ENCODE measurements at places on chromosomes 5 and 9.

DNA sequence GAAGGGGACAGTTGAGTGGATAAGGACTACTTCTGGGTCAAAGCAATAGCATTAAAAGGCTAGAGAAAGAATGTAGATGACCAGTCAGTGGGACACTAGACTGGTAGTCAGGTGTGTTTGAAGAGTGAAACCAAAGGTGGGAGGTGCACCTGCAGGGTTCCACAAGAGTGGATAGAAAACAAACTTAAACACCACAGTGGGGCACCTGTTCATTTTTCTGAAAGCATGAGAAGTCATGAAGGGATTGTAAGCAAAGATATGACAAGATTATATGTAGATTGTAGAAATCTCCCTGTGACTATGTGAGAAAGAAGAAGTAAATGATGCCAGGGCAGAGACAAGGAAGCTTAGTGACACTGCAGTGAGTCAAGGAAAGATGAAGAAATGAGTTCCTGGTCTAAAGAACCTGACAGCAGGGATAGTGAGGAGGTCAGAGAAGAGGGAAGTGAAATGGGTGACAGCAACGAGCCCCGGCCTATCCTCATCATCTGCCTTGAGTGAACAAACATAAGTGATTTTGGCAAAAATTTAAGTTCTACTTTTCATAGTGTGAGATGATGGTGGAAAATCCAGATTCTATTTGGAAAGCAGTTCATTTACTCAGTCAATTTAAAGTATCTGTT is 296.9 kb downstream of the TLE4 start:
- no peak for DNase-seq

DNA sequence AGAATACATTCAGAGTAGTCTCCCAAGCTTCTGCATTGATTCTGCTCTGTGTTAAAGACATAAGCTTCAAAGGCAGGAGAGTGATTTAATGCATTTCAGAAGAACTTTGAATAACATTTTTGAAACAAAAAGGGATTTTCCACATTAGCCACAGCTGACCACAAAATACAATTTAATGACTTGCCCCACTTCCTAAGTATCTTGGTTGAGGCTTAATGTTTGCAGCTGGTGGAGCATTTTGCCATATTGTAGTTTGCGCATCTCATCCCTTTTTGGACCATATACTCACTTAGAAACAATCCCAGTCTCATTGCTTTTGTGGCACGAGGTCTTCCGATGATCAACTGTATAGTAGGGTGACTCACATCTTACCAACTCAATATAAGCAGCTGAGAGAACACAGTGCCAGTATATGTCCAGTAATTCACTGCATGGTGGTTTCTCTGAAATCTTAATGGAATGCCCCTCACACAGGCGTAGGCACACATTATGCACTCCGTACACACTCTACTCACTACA is 455.8 kb upstream of the PTGER4 start:
- no peak for DNase-seq

GRCh38 chr5:61397238-61397637 is 65.2 kb downstream of the ZSWIM6 start:
- DNase-seq = no peak

DNA sequence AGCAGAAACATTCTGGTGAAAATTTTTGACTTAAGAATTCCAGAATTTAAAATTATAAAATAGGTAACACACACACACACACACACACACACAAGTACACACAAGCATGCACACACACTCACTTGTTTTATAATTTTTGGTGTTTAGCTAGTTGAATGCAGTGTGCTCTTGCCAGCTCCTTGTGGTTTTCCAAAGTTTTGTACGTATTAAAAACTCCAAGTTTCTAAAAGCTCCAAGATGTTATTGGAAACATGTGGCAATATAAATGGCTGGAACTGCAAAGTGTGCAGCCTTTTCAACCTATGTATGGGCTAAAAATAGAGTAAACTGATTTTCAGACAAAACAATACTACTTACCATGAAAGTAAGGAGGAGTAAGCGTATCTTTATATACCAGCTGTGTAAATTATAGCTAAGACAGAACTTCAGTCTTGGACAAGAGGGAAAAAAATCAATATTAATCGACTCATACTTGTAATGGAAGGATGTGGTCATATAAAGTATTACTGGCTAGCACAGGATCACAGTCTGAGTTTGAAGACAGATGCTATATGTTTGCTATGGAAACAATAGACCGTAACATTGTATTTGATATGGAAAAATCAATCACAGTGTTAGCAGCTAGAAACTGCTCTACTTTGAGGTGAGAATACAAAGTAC is 727.1 kb upstream of the GRAMD2B start:
- DNase-seq = no peak

GRCh38 chr5:10172247-10172646 is 77.4 kb downstream of the ATPSCKMT start:
- DNase-seq = no peak

DNA sequence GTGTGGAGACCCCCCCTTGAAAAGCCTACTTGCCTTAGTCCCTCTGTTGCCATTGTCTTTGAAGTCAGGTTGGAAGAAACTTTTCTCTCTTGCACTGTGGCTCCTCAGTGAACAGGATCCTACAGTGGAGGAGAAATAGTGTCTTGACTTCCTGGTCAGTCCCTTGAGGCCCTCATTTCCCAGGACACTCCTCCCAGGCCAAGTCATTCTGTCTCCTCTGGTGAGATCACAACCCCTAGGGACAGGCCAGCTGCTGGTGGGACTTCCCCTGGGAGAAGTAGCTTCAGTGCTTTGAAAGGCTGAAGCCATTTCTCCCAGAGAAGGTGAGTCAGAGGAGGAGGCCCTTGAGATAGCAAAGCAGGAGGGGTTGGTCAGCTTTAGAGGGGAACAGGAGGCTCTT is 10.1 kb upstream of the GRIA1 start:
- DNase-seq = no peak

DNA sequence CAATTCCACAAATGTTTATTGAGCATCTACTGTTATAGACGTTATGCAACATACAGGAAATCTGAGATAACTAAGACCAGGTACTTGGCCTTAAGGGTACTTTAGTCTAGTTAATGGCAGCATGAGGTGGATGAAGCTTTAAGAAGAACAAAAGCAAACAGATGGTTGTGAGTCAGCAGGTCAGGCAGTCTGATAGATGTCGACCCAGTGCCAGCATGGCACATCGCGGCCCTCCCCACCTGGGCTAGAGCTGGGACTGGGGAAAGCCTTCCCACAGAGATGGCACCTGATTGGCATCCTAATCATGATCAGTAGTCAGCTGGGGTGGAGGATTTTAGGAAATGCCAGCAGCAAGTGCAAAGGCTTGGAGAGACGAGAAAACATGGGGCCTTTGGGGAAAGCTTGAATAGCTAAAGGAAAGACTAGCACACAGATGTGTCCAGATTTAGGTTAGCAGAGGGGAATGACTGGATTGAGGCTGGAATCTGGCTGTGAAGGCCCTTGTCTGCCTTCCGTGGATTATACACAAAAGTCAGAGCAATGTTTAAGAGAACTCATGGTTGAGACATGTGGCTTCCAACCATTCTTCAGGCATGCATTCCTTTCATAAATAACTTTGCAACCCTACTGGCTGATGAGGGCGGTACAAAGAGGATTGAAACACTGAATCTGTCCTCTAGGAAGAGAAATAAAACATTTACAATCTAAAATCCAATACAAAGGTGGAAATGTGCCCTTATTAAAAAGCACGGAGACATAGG is 395.4 kb upstream of the WWC1 start:
- no peak for DNase-seq

DNA sequence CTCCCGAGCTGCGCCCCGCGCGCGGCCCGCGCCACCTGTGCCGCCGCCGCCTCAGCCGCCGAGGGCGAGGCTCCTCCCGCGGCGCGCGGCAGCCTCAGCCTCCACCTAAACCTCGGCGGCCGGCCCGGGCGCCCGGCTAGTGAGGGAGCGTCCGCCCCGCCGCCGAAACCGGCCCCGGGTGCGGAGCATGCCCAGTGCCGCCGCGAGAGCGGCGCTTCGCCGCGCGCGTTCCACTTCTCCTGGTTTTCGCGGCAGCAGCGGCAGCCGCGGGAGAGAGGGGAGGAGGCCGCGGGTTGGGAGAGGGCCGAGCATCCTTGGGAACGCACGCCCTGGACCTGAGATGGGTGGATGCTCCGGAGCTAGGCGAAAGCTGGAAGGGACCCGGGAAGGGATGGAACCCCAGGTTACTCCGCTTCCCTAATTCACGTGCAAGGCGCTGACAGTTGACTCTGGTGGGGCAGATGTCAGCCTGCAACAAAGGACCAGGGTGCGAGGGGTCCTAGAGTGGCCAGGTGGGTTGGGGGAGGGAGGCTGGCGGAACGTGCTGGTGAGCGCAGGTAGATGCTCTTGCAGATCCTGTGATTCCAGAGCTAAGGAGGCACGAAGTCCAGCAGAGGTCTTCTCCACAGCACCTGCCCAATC is at the start of gene CTNND2:
TSS of gene CTNND2 (minus strand) at position 182 of the 642 bp plus-strand sequence. CDS start 593 bp downstream, outside the sequence.
- peak; percentile 75 for DNase-seq

GRCh38 chr5:115857626-115858349 is 16.1 kb downstream of the AP3S1 start:
- peak; percentile 18 for DNase-seq

DNA sequence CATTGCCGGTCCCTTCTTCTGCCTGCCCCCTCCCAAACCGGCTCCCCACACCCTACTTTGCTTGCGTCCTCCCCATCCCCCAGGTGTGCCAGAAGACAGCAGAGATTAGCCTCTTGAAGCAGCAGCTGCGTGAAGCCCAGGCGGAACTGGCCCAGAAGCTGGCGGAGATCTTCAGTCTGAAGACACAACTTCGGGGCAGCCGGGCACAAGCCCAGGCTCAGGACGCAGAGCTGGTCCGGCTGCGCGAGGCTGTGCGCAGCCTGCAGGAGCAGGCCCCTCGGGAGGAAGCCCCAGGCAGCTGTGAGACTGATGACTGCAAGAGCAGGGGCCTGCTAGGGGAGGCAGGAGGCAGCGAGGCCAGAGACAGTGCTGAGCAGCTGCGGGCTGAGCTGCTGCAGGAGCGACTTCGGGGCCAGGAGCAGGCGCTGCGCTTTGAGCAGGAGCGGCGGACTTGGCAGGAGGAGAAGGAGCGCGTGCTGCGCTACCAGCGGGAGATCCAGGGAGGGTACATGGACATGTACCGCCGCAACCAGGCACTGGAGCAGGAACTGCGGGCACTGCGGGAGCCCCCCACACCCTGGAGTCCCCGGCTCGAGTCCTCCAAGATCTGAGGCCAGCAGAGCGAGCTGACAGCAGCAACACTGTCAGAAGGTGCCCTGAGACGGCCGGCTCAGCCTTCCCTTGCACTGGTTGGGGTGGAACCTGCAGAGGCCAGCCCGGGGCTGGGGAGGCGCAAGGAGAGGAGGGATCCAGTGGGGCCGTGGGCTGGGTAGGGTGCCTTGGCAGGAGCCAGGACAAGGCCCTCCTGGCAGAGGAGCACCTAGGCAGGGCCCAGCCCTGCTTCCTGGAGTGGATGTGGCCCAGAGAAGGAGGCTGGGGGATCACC is 8.3 kb downstream of the N4BP3 start:
- DNase-seq = no peak

DNA sequence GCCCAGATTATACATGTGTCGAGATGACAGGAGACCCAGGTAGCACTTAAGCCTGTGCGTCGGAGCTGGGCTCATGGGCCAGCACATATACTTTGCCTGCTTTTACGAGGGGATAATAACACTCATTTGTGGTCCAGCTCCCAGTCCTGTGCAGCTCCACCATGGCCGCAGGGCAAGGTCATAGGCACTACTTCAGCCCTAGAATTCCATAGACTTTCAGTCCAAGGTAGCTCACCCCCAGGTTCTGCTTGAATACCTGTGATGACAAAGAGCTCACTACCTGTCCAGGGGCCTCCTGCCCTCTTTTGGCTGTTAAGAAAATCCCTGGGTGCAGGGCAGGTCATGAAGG is 1.7 kb downstream of the CORO2A start:
- DNase-seq = no peak

GRCh38 chr9:7983490-7983889 is 183.9 kb upstream of the DMAC1 start:
- DNase-seq = no peak

DNA sequence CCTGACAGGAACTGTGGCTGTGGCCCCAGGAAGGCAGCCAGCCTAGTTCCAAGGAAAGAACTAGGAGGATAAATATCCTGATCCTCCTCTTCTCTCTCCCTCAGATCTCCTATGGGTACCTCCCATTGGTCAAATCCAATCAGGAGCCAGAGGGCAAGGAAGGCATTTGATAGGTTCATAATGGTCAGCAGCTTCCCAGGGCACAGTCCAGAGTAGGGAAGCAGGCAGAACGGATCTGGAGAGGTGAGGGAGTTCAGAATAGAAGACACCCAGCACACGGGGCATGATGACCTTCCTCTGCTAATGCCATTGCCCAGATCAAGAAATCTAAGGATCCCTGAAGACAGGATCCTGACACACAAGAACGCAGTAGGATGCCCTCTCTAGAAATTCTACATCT is 8.6 kb downstream of the ABLIM3 start:
- DNase-seq = no peak

- DNase-seq = no peak
Measured at GRCh38 chr5:180474569-180474968, 19.6 kb upstream of the CNOT6 start.

DNA sequence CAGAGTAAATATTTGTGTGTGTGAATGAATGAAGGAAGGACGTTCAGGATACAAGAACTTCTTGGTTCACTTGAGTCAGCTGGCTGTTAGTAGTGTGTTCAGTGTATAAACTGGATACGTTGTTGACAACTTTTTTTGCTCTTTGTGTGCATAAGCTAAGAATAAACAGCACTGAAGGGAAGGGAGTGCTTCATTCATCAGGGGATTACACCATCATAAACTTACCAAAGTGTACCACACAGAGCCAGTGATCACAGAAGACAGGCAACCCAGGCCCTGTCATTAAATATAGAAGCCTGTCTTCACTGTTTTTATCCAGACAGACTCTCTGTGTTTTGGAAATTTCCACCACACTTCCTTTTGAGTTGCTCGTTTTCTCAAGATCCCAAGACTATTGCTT is 55.5 kb upstream of the MEF2C start:
- DNase-seq = no peak

GRCh38 chr9:32928145-32928763 is 73.2 kb downstream of the APTX start:
- DNase-seq = no peak

GRCh38 chr9:101476576-101477208 is 41.1 kb upstream of the ALDOB start:
- no peak for DNase-seq

DNA sequence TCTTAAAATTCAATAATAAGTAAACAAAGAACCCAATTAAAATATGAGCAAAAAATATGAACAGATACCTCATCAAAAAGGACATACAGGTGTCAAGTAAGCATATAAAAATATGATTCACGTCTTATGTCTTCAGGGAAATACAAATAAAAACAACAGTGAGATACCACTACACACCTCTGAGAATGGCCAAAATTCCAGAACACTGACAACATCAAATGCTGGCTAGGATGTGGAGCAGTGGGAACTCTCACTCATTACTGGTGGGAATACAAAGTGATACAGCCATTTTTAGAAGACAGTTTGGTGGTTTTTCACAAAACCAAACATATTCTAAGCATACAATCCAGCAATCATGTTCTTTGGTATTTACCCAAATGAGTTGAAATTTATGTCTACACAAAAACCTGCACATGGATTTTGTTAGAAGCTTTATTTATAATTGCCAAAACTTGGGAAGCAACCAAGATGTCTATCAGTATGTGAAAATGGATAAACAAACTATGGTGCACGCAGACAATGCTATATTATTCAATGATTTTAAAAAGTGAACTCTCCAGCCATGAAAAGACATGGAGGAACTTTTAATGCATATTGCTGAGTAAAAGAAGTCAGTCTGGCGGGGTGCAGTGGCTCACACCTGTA is 252.3 kb downstream of the NR3C1 start:
- no peak for DNase-seq

- no peak for DNase-seq
Measured at GRCh38 chr9:89436963-89437625, 60.8 kb downstream of the SEMA4D start.

All from right kidney (tissue), 9 donors.